ENCODE measurements at places on chromosomes 6 and 20.

- DNase-seq = no peak
These were observed 451.9 kb upstream of the CDH4 start for GRCh38 chr20:60800185-60800584.

GRCh38 chr6:133262804-133263203 lies 21.6 kb downstream of the EYA4 start:
- DNase-seq = no peak

GRCh38 chr6:40286721-40287120 lies 300.4 kb downstream of the LRFN2 start:
- no peak for DNase-seq

DNA sequence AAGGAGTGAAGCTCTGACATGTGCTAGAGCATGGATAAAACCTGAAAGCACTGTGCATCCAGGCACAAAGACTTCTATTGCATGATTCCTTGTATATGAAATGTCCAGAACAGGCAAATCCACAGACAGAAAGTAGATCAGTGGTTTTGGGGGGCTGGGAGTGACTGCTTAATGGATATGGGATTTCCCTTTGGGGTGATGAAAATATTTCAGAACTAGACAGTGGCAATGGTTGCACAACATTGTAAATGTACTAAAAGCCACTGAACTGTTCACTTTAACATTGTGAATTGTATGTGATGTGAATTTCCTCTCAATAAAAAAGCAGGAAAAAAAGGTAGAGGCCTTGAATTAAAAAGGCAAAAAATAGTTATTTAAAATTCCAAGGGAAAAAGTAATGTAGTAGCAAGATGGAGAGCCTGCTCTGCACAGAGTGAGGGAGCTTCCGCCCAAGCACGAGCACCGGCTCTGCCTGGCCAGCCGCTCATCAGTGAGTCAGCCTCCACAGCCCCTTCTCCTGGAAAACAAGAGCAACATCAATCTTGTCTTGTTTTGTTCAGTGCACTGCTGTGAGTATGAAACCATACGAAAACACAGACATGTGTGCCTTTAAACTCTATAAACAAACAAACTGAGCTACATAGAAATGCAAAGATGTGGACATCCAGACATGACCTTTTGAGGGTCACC lies 74.6 kb upstream of the THBS2 start:
- no peak for DNase-seq

DNA sequence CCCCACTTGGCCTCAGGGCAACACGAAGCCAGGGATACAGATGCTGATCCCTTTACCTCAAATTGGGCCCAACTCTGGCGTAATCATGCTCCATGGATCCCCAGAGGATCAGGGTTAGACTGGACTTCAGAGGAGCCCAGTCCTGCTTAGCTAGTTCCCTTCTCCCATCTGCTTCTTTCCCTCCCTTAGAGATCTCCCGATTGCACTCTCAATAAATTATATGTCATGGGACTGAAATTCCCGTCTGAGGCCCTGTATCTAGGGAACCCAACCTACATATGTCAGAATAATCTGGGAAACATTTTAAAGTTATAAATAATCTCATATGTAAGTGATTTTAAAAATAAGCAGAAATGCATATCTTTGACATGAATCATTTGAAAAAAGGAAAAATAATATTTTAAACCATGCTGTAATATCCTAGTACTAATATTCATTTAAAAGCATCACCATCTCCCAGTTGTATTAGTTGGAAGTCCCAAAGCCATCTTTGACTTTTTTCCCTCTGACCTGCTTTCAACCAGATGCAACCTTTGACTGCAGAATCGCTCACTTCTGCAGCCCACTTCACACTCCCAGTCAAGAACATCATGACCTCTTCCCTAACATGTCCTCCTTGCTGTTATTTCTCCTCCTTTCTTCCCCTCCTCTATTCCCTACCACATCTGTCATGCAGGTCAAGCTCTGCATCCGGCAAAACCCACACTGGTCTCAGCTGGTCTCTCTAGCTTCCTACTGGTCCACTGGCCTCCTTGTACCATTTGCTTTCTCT lies 393.6 kb downstream of the BTBD3 start:
- DNase-seq = no peak
